ENCODE measurements at places on chromosomes 6 and 20.

DNA sequence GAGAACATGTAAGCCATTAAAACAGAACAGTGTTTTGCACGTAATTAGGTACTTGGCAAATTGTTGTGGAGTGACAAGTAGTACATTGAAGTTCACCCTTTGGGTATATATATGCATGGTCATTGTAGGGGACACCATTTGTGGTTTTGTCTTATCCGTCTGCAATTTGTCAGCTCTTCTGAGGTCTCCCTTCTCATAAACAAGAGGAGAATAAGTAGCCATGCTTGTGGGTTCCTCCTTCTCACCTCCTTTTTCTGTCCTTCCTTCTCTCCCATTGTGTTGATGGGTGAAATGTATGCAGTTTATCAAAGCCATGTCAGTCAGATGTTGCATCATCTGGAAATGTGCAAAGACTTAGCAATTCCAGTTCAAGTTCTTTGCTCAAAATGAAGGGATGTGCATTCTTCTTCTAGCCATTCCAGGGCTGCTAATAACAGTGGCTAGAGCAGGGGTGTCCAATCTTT, 70.9 kb downstream of the QKI start:
- DNase-seq, result no peak

- no peak for DNase-seq
These were observed 25.5 kb upstream of the OLIG3 start for GRCh38 chr6:137519629-137520176.

DNA sequence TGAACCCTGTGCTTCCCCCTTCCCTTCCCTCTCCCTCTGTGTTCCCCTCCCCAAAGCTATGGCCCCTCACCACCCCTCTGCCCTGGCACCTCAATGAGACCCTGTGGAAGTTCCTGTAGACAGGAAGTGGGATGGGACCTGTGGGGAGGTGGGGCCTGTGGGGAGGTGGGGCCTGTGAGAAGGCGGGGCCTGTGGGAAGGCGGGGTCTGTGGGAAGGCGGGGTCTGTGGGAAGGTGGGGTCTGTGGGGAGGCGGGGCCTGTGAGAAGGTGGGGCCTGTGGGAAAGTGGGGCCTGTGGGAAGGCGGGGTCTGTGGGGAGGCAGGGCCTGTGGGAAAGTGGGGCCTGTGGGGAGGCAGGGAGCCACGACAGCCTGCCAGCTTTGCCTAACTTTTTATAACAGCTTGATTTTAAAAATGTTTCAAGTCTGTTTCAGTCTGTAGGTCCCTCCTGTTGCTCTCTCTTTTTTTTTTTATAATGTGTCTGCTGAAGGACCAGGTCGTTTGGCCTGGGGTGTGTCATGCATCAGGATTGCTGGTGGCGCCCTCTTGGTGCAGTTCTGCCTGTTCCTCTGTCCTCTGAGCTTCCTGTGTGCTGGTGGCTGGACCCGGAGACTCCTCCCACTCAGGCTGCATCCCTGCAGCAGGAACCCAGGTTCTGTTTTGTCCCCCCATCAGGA, 70.5 kb upstream of the SLCO4A1 start:
- DNase-seq, result no peak

- no peak for DNase-seq
These were observed 3.0 kb upstream of the ABCF1 start for GRCh38 chr6:30568245-30568644.

- no peak for DNase-seq
These were observed 276.2 kb upstream of the MAP3K7 start for GRCh38 chr6:90863043-90863442.

- no peak for DNase-seq
These were observed 398 bp upstream of the SPATS1 start for GRCh38 chr6:44342052-44342451.

DNA sequence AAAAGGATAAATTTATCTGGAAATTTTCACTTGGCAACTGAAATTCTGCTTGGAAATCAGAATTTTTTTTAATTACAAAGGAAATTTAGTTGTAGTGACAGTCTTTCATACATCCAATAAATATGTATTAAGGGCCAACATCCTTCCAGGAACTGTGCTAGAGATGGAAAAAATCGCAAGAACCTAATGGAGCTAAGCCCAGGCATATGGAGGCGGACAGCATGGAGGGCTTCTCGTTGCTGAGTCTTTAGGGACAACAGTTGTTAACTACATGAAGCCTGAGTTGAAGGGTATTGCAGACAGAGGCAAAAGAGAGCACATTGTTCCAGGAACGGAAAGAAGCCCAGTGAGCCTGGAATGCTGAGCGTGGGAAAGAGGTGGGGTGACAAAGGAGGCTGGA, 208.9 kb downstream of the IBTK start:
- no peak for DNase-seq

- DNase-seq, result no peak
These were observed 76.2 kb upstream of the FRMD1 start for GRCh38 chr6:168155193-168155592.

DNA sequence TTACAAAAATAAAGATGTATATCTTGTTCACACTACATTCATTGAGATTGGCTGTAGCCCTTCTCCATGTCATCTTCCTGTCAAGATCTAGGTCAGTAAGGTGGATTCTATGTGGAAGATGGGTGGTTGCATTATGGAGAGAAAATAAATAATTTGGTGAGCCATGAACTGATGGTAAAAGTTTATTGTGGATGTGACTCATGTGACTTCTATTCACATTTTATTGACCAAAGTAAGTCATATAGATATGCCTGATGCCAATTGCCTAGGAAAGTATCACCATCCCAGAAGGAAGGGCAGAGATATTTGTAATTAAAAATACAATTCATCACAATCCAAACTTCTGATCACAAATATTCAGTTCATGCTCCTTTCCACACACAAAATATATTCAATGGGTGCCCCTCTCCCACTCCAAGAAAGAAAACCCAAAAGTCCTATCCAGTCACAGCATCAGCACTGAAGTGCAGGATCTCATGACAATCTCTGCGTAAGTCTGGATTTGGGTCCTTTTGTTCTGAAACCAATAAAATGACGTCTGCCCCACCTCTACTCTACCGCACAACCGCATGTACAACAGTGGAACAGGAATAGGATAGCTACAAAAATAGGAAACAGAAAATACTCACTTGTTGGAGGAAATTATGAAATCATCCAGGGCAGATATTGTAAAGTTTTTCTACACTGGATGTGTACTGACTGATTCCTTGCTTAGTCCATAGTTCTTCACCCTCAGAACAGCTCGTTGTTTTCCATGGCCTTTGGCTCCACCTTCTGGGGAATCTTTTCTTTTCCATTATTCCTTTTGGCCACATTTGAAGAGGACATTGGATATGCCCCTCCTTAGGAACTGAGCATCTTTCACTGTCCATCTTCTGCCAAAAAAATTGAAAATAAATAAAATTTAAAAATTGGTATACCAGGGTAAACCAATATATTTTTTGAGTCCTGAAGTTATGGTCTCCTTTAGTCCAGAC, 16.1 kb upstream of the SLC17A3 start:
- no peak for DNase-seq

DNA sequence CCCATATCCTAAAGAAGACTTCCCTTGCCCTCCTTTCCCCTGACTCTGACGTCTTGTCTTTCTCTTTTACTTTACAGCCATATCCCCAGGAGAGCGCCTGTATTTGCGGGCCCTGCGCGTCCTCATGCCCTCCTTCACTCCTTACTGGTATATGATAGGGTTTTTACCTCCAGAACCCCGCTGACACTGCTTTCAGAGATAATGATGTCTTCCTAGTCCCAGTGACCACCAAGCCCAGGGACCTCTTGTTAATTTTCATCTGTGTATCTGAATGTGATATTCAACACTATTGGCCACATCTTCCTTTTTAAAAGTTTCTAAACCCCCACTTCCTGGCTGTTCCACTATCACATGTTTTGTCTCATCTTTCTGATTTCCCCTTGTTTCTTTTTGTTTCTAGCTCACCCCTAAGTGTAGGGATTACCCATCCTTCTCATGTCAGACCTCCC, 102.0 kb downstream of the HIVEP1 start:
- DNase-seq, result no peak

GRCh38 chr6:44432726-44433125, 45.2 kb downstream of the CDC5L start:
- no peak for DNase-seq

DNA sequence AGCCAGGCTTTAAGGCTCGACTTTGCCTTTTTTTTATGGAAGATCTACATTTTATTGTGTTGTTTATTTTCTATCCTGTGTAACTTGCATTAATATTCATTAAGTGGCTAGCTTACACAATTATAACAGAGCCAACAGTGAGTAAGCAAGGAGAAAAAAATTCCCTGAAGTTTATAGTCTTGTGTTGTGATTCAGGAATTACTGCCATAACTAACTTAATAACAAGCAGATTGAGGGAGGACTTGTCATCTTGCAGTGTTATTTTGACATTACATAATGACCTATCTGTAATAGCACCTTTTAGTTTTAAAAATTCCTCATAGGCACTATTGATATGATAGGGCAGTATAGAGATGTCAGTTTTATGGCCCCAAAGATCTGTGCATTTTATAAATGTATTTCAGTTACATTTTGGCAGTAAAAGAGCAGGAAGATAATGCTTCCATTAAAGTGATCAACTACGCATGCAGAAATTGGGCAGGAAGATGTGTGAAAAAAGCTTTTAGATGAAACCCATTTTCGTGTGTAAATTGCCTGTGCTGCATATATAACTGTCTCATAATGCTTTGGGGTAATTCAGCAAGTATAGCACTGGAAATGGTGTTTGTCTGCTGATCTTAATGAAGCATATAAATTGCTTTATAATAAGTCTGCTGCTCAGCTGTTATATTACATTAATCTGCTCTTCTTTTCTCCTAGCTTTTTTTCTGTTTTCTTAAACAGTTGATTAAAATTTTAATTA, 123.0 kb downstream of the SMAP1 start:
- no peak for DNase-seq

GRCh38 chr6:34102696-34103095, 43.2 kb downstream of the GRM4 start:
- DNase-seq, result no peak

- no peak for DNase-seq
These were observed 72.9 kb upstream of the DTNBP1 start for GRCh38 chr6:15735567-15736265.

DNA sequence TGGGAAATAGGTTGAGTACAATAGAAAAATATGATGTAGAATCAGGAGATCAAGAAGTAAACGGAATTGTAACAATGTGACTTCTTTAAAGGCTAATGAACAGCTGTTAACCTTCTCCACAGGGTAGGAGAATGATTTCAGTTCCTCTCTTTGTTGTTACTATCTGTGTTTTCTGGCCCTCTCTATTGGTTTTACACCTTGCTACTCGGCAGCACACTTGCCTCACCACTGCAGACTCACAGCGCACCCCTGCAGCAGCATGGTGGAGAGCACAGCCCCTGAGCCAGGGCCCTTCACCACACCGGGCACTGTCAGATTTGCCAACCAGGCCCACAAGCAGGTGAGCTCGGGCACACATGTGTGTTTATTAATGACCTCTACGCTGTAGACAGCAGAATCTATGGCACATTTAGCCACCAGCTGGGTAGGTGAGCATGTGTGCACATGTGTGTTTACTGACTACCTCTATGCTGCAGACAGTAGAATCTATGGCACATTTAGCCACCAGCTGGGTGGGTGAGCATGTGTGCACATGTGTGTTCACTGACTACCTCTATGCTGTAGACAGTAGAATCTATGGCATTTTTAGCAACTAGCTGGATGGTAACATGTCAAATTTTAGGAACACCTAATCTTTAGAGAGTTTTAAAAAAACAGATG, 16.8 kb downstream of the SFT2D1 start:
- DNase-seq, result no peak

DNA sequence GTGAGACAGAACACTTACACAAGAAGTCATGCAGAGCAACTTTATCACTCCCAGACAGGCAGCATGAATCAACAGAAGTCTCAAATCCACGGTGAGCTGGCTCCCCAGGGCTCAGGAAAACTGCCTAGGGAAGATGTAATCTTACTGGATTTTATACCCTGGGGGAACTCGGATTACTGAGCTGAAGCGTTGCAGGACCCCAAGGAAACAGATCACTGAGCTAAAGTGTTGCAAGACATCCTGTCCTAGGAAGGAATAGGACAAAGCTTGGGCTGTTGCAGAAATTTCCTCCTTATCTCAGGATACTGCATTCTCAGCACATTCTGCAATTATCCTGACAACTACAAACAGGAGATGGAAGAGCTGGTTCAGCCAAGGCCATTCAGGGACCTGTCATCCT, 224.8 kb downstream of the TFAP2A start:
- no peak for DNase-seq

- no peak for DNase-seq
These were observed 5.8 kb upstream of the TMEM14A start for GRCh38 chr6:52664991-52665686.

DNA sequence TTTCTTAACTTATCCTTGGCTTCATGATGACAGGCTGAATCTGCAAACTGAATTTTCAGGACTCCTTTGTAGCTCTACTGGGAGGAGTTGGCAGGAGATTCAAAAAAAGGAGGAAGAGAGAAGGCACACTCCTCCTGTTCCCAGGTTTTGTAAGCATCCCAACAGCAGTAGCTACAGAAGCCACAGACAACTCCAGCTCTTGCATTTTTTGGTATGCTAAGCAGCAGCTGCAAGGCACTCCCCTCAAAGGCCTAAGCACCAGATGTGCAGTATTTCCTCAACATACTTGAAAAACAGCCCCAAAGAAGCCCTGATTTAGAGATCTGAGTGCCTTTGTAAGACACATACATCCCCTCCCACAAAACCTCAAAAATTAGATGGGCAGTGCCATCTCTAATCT, 328.6 kb upstream of the SYNCRIP start:
- no peak for DNase-seq

DNA sequence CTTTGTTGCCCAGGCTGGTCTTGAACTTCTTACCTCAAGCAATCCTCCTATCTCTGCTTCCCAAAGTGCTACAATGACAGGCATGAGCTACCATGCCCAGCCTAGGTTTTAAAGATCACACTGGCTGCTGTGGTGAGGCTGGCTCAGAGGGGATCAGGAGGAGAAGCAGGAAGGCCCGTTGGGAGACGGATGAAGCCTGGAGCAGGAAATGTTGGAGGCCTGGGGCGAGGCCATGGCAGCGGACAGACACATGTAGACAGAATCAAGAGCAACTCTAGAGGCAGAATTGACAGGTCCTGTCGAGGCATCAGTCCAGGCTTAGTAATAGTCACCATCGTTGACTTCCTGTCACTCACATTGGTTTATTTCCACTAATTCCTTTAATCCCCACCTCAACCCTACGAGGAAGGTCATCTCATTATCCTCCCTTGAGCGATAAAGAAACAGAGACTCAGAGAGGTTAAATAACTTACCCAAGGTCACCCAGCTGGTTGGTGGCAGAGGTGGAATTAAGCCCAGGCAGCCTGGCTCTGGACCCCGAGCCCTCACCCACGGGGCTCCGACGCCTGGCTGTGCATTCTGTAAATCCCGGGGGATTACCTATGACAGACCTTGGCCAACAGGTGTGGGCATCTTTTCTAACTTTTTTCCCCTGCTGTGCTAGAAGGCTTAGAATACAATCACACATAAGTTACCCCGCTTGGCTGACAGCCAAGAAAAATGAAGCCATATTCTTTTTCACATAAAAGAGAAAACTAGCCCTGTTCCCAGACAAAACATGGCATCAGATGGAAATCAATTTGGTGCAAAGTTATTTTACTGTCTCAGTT, 113.4 kb downstream of the EYA2 start:
- no peak for DNase-seq

GRCh38 chr6:52457096-52457495, 37.0 kb downstream of the EFHC1 start:
- no peak for DNase-seq

GRCh38 chr6:90485635-90486277, 101.1 kb downstream of the MAP3K7 start:
- no peak for DNase-seq

GRCh38 chr20:55514531-55514930, 490.8 kb downstream of the CBLN4 start:
- DNase-seq, result no peak

- no peak for DNase-seq
These were observed at the start of gene GNAS for GRCh38 chr20:58852543-58853271. TSS of gene GNAS (plus strand) at chr20:58852716.

All from esophagus squamous epithelium (tissue), 5 donors.